ENCODE measurements at places on chromosomes 7 and 10.

GRCh38 chr10:84510121-84510520, 181.7 kb downstream of the CCSER2 start:
- no peak for DNase-seq

- no peak for DNase-seq
These were observed 157.2 kb downstream of the PTPRN2 start for GRCh38 chr7:158430308-158431034.

- DNase-seq = no peak
These were observed 232.2 kb downstream of the KIAA1217 start for GRCh38 chr10:24440817-24441797.

- DNase-seq = no peak
These were observed 43.7 kb downstream of the ELFN1 start for GRCh38 chr7:1713502-1714484.

DNA sequence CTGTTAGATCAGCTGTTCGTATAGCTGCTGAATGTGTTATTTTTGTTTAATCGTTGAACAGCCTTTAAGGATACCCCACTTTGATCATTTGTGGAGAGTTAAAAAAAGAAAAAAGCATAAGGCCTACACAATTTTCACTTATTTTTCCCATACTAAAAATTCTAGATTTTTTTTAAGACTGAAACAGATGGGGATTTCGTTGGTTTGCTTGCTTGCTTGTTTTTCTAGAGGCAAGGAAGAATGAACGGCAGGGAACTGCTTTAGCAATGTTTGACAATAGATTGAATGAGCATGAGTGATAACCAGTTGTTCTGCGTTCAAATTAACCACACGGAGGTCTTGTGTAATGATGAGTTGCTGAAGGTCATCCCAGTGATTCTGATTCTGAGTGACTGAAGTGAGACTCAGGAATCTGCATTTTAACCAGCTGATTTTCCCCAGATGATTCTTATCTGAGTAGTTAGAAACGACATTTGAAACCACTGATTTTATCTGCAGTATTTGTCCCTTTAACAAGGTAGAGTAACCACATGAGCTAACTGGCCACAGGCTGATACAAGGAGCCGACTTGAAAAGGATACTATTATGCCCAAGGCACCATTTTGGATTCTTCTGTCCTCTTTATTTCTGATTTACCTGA, 85.9 kb downstream of the GPR37 start:
- DNase-seq = no peak

DNA sequence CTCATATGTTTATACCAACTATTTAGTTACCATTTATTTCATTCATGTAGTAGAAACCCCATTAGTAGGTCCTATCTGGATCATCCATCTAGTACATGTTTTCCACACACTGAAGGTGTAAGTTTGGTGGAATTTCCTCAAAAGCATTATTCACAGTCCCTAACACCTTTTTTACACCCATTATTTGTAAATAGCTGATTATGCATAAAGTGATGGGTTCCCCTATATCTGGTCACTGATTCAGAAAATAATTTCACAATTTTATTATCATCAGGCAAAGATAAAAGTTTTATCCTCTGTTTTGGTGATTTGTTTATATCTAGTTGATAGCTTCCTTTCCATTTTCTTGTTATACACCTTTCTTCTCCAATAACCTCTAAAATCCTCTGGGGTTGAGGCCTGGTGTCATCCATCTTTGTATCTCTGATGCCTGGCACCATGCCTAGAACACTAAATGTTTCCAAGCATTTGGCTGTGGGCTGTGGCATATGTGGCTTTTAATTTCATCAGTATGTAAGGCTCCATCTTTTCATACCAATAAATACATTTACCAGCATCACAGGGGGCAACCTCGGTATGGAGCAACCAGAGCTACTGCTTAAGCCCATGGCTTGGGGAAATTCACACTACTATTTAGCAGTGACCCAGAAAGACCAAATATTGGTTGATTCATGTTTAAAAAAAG, 1089.5 kb upstream of the LRRN3 start:
- DNase-seq = no peak

DNA sequence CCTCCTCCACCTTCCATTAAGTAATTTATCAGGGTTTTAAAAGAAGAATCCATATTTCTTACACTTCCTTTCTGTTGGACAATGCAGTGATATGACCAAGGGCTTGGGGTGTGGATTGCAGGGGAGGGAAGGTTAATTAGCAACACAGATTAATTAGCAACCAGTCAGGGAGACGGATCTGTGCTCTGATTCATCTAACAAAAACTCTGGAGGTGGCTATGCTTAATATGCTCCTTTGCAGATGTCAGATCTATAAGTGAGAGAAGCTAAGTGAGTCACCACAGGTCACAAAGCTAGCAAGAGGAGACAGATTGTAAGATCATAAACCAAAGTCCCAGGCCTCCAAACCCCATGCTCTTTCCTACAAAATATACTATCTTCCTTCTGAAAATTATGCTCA, 178.8 kb upstream of the ITGB1 start:
- DNase-seq = no peak

DNA sequence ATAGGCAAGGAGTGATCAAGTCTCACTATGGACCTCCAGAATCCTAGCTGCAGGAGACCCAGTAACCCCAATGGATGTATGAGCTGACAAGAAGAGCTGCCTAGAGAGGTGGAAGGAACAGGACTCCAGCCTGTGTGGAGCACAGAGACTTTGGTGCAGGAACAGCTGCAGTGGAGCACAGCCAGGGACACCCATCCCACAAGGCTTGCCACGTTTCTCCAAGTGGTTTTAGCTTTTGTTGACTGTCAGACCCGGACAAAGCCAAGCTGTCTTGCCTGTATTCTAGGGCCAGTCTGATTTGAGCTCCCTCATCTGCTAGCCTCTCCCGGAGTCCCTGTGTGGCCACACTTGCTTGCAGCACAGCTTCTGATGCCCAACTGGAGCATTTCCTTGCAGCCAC, 224.7 kb downstream of the CHRM2 start:
- DNase-seq = no peak

- DNase-seq = no peak
These were observed 9.6 kb upstream of the NUPR2 start for GRCh38 chr7:56125831-56126230.

GRCh38 chr10:62577666-62578291, 203.6 kb downstream of the ZNF365 start:
- DNase-seq = no peak

- no peak for DNase-seq
These were observed 67.6 kb upstream of the VIPR2 start for GRCh38 chr7:159212226-159212625.

GRCh38 chr10:122044045-122044661, 55.2 kb downstream of the TACC2 start:
- no peak for DNase-seq

GRCh38 chr7:137454246-137454724, 110.8 kb upstream of the PTN start:
- no peak for DNase-seq

DNA sequence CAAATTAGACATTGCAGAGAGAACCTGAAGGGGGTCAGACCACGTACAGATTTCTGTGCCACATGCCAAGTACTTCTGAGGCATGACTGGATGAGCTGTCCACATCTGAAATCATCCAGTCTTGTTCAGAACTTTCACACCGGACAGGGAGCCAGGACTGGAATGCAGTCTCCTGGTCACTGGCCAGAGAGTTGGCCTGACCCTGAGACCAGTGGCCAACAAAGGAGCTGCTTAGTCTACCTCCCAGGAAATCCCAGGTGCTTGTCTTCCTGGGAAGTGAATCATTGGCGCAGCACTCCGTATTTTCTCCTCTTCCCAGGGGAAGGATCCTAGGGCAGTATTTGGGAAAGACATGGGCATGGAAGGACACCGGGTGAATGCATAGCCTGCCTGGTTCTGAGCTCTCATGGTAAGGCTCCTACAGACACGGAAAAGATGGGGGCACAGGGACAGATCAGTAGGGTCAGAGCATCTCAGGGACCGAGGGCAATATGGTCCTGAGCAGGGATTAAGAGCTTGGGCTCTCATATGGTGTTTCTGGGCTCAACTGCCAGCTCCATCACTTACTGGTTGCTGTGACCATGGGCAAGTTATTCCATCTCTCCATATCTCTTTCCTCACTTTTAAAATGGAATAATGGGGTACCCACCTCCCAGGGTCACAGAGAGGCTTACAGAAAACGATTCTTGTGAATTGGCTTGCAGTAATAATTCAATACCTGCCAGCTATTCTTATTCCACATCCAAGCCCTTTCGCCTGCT, 1.3 kb upstream of the SCD start:
- no peak for DNase-seq

- no peak for DNase-seq
These were observed 23.2 kb downstream of the SKAP2 start for GRCh38 chr7:26841003-26841739.

DNA sequence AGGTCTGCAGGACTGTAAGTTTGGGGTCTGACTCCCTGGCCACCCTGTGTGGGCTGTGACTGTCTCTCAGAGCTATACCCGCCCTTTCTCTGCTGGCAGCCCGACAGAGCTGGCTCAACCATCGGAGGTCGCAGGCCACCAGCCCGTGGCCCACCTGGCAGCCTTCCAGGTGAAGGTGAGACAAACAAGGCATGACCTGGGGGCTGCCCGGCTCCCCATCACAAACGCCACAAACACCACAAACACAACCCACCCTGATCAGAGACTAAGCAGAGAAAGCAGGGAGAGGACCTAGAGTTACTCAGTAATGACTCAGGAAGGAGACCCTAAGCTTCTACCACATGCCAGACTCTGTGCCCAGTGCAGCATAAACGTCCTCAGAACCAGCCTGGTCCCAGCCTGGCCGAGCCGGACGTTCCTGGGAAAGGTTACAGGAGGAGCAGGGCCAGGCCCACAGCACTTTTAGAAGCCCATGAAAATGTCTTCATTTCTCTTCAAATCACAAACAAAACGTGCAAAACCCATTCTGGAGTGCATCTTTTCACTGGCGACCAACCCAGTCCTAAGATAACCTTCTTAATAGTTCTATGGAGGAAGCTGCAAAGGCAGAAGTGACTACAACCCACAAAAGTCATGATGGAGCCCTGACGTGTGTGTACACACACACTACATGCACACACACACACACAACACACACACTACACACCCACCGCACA, 66.8 kb downstream of the MKI67 start:
- no peak for DNase-seq

DNA sequence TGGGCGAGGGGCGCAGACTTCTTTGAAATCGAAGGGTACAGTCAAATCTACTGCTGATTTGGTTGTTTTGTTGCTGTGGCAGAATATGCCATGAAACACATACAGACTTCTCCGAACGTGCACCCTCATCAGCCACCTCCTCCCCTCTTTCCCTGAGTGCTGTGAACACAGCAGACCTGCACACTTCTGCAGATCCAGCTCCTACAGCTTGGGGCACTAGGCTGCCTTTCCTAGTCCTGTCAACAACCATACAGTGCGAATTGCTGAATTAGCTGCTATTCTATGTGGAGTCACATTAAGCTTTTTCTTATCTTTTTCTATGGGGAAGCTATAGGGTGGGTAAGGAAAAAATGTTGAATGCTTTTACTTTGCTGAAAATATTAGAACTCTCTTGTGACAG, 57.5 kb downstream of the COL17A1 start:
- DNase-seq = peak; percentile 64

- DNase-seq = no peak
These were observed 1.0 kb downstream of the UBTD1 start for GRCh38 chr10:97499561-97500296.

DNA sequence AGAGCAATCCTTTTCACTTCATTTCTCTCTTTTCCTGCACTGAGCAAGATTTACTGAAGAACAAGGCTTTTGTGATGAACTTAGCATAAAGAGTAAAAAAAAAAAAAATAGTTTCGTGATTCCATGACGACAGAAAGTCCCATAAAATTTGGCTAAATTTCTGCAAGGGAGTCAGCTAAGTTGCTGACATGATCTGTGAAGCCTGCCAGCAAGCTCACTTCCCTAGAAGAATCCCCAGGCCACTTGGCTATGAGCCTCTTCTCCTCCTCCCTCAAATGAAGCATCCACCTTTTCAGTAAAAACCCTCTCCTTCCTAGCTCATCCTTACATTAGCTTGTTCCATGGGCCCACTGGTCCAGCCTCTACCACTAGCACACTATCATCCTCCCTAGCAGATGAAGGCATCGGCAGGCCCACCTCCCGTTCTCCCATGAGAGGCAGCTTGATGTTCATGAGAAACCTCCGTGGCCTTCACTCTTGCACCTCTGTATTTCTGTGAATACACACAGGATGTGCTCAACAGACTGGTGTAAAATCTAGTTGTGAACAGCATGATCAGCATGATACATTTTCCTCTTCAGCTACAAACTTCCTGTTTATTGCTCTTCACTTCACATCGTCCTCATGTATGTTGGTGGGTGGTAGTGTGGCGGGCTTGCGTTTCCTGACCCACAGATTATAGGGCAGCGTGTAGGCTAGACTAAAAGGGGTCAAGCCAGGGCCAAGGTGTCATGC, 30.9 kb downstream of the GIMAP8 start:
- DNase-seq = no peak

DNA sequence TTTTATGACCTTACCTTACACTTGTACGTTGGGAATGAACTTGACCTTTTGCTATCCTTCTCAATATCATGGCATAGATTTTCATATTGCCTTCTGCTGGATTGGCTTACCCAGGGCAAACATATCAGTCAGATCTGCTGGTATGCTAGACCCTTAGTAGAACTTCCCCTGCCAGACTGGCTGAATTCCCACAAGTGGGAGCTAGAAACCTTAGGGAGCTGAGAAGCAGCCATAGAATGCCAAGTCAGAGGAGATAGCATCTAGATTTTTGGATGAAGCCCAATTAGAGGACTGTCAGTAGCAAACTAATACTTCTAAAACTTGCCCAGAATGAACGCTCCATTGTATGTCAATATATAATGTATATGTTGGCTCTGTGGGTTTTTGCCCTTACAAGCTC, 385.0 kb downstream of the NXPH1 start:
- no peak for DNase-seq

GRCh38 chr7:104065491-104065890, 76.0 kb upstream of the RELN start:
- no peak for DNase-seq

- DNase-seq = no peak
These were observed 580 bp upstream of the ASB10 start for GRCh38 chr7:151187409-151188251.

DNA sequence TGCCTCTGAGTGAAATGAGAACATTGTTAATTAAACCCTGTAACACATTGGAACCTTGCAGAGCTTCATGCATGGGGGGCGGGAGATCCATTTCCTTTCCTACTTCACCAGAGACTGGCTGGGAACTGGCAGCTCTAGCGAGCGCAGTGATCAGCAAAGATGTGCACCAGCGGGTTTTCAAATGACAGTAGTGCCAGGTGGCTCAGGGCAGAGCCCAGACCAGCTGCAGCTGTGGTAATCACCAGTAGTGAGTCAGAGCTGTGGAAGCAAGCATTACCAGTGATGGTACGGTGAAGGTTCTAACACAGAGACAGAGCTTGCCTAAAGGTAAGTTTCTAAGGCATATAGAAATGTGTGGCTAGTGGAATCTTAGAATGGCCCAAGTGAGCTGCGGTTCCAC, 1009.7 kb upstream of the CELF2 start:
- DNase-seq = no peak

GRCh38 chr10:77562742-77563141, 74.9 kb downstream of the KCNMA1 start:
- no peak for DNase-seq

- no peak for DNase-seq
These were observed 270.5 kb downstream of the POU6F2 start for GRCh38 chr7:39248041-39248691.

- no peak for DNase-seq
These were observed 84.0 kb upstream of the TMEM248 start for GRCh38 chr7:66837007-66837406.
